Sigmoid colon (tissue), 7 donors: ENCODE measurements at places on chromosomes 7 and 10. TPM values are rescaled to one million over a fixed set of nuclear protein-coding genes. Genes with fewer than 3 reads are reported as not detected.

The ZRANB1 gene
- 38.0 TPM for total RNA-seq

The JCAD gene
- 99.7 TPM for total RNA-seq

The UPK3B gene
- total RNA-seq, result 0.82 TPM

The TMEM196 gene
- total RNA-seq, result 1.4 TPM

The MMD2 gene
- not detected for total RNA-seq

The CYP26C1 gene
- not detected for total RNA-seq

The MCM10 gene
- 0.83 TPM for total RNA-seq

The FOXK1 gene
- 17.1 TPM for total RNA-seq

The ITIH5 gene
- 106 TPM for total RNA-seq

The SLC18A3 gene
- total RNA-seq, result 0.68 TPM
